ENCODE measurements at places on chromosomes 5 and 9. TPM values are rescaled to one million over a fixed set of nuclear protein-coding genes. Genes with fewer than 3 reads are reported as not detected.

DNA sequence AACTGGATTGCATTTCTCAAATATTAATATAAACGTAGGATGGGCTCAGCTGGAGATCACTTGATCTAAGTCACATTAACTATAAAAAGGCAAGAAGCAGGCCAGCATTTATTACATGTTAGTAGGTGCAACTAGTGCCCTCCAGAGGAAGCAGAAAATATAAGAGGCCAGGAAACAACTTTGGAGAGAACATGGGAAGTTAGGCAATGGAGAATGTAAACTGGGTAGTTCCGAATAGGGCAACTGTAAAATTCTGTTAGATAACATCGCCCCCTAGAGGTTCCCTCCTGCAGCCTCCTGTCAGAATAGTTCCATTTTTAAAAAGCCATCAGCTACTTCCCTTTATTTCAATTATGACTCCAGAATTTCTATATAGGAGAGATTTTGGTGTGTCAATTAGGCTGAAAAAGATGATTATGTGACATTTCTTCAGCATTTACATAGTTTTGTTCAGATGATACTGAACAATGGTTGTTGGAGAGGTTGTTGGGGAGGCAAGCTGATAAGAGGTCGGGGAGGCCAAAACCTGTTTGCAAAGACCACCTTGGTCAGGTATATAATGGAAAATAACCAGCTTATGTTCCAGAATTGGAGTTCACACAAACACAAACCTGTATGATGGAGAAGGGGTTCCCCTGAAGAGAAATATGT, 22.4 kb downstream of the CCL28 start:
- H3K36me3 ChIP-seq, result no peaks in the 10 kb centered on the region
- no peaks in the 10 kb centered on the region for H3K27me3 ChIP-seq
- H3K27ac ChIP-seq, result no peak overlapping the region
- H3K4me1 ChIP-seq, result peaks cover 37% of the 10 kb centered on the region
- peak; percentile 61 for DNase-seq
- no peak overlapping the region for H3K4me3 ChIP-seq

GRCh38 chr5:24235946-24236345, 408.8 kb downstream of the CDH10 start:
- H3K4me3 ChIP-seq, result no peak overlapping the region
- no peaks in the 10 kb centered on the region for H3K27me3 ChIP-seq
- H3K36me3 ChIP-seq, result no peaks in the 10 kb centered on the region
- DNase-seq, result no peak
- H3K27ac ChIP-seq, result no peak overlapping the region

- no peak overlapping the region for H3K27ac ChIP-seq
- no peaks in the 10 kb centered on the region for H3K36me3 ChIP-seq
- H3K4me3 ChIP-seq, result no peak overlapping the region
- DNase-seq, result no peak
These were observed 180.8 kb downstream of the CARTPT start for GRCh38 chr5:71899865-71900342.

DNA sequence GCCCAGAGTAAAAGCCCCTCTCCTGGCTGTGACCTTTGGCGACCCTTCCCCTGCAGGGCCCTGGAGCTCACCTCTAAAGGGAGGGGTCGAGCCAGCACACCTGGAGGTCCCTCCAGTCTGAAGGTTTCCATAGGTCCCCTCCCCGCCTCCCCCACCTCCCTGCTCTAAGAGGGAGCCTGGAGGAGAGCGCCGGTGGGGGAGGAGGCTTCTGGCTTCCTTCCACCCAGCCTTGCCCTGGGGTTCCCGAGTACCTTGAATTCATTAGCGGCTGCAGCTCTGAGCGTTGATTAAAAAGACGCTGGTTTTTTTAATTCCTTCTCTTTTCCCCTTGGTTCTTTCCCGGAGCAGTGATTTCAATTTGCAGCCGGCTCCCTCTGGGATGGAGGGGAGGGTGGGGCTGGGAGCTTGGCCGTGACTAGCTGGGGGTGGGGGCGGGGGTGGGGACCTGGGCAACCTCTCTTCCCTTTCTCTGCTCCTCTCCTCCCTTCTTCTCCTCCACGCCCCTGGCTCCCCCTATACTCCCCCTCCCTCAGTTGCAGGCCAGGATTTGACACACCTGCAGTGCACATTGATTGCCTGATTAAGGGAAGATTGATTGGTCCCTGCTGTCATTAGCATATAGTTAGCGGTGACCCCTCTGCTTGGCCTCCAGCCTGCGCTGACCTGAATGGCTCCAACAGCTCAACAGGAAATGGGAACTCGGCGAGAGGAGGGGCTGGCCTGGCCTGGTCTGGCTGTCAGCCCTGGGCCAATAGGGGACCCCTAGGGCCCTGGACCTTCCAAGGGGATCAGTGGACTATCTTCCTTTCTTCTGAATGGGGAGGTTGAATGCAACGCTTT, 67.5 kb upstream of the RAPGEF1 start:
- H3K27ac ChIP-seq, result no peak overlapping the region
- peaks cover 36% of the 10 kb centered on the region for H3K27me3 ChIP-seq
- no peak for DNase-seq
- H3K36me3 ChIP-seq, result no peaks in the 10 kb centered on the region
- H3K4me1 ChIP-seq, result no peaks in the 10 kb centered on the region
- H3K4me3 ChIP-seq, result no peak overlapping the region

GRCh38 chr5:17434982-17435381, 63.0 kb upstream of the TAF11L2 start:
- no peaks in the 10 kb centered on the region for H3K36me3 ChIP-seq
- DNase-seq, result no peak
- H3K27me3 ChIP-seq, result peaks cover 8% of the 10 kb centered on the region
- H3K4me3 ChIP-seq, result no peak overlapping the region
- no peaks in the 10 kb centered on the region for H3K4me1 ChIP-seq

The SLC46A2 gene
- not detected for total RNA-seq

DNA sequence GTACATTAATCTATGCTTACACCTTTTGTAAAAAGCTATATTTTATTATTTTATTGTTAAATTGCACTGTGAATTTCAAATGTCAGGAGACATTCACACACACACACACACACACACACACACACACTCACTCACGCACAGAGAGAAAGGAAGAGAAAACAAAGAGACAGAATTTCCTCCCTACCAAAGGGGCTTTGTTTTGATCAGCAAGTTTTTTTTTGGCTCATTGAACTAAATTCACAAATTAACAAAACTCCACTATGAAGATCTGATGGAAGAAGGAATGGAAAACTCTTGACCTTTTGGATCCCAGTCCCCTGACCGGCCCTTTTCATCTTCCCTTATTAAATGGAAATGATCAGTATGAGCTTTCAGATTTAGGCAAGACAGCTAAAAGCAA, 161.2 kb downstream of the PDE4D start:
- H3K4me1 ChIP-seq, result no peaks in the 10 kb centered on the region
- no peak overlapping the region for H3K27ac ChIP-seq
- no peak for DNase-seq

DNA sequence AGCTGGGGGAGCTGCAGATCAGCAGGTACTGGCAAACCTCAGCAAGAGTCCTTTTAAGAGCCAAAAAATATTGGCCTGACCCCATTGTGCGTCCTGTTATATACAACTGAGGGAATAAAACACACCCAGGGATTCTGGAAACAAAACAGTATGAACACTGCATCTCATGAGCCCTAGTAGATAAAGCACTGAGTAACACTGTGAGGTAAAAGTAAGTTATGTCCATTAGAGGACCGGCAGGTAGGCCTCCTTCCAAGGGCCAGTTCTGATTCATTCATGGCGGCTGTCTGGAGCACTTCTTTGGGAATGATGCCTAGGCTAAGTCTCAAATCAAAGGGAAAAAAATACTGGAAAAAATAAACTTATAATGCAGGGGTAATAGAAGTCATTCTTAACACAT, 64.9 kb downstream of the PDE4D start:
- H3K4me3 ChIP-seq, result no peak overlapping the region
- H3K27me3 ChIP-seq, result peaks cover 11% of the 10 kb centered on the region

The IRX2 gene
- total RNA-seq, result not detected

The CMYA5 gene
- 0.32 TPM for total RNA-seq

DNA sequence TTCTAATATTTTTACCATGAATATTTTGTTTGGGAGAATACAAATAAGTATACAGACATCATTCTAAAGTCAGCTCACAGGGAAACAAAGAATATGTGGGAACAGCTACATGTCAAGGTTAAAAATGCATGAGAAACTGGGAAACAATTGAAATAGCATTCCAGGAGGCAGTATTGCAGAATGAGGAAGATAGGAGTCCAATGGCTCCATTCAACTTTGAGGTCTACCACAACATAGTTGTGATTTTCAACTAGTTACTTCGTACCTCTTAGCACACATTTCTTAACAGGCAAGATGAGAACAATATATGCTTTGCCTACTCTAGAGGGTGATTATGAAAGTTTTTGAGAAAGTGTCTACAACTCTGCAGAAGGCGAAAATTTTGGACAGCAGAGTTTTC, 35.2 kb upstream of the CAST start:
- no peaks in the 10 kb centered on the region for H3K36me3 ChIP-seq
- no peaks in the 10 kb centered on the region for H3K4me1 ChIP-seq
- H3K27ac ChIP-seq, result no peak overlapping the region
- DNase-seq, result no peak
- no peaks in the 10 kb centered on the region for H3K27me3 ChIP-seq

DNA sequence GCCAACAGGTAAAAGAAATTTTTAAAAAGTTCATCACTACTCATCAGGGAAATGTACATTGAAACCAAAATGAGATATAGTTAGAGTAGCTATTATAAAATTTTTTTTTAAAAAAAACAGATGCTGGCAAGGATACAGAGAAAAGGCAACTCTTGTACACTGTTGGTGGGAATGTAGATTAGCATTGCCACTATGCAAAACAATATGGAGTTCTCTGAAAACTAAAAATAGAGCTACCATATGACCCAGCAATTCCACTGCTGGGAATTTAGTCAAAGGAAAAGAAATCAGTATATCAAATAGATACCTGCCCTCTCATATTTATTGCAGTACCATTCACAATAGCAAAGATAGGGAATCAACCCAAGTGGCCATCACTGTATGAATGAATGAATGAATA, 44.2 kb upstream of the NIPAL4 start:
- DNase-seq, result no peak
- peaks cover 23% of the 10 kb centered on the region for H3K27me3 ChIP-seq
- H3K4me3 ChIP-seq, result no peak overlapping the region
- H3K4me1 ChIP-seq, result no peaks in the 10 kb centered on the region
- peaks cover 5% of the 10 kb centered on the region for H3K36me3 ChIP-seq
- no peak overlapping the region for H3K27ac ChIP-seq

GRCh38 chr5:21918451-21918850, 934.7 kb downstream of the CDH12 start:
- H3K4me1 ChIP-seq, result no peaks in the 10 kb centered on the region
- H3K27me3 ChIP-seq, result no peaks in the 10 kb centered on the region
- H3K27ac ChIP-seq, result no peak overlapping the region
- DNase-seq, result no peak
- no peak overlapping the region for H3K4me3 ChIP-seq

GRCh38 chr5:111532886-111533582, 20.7 kb upstream of the STARD4 start:
- H3K4me3 ChIP-seq, result no peak overlapping the region
- peaks cover 20% of the 10 kb centered on the region for H3K4me1 ChIP-seq
- H3K27me3 ChIP-seq, result peaks cover under 1% of the 10 kb centered on the region
- DNase-seq, result no peak
- H3K36me3 ChIP-seq, result peaks cover 2% of the 10 kb centered on the region

DNA sequence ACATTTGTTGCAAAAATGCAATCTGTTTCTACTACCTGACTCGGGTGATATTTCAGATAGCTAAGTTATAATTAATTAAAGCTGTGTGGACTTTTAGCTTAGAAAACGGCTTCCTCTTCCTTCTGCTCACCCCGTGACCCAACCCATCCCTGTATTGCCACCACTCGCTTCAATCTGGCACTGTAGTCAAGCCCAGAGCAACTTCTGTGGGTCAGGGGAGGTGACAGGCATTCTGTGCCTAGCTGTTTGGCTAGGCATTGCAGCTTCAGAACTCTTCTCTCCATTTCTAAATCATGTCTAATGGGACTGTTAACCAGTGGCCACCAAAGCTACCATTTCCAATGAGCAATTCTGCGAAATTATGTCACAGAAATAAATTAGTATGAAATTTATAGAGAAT, 179.7 kb upstream of the TLX3 start:
- H3K27me3 ChIP-seq, result no peaks in the 10 kb centered on the region
- no peak for DNase-seq
- H3K4me1 ChIP-seq, result no peaks in the 10 kb centered on the region
- H3K36me3 ChIP-seq, result peaks cover 2% of the 10 kb centered on the region

DNA sequence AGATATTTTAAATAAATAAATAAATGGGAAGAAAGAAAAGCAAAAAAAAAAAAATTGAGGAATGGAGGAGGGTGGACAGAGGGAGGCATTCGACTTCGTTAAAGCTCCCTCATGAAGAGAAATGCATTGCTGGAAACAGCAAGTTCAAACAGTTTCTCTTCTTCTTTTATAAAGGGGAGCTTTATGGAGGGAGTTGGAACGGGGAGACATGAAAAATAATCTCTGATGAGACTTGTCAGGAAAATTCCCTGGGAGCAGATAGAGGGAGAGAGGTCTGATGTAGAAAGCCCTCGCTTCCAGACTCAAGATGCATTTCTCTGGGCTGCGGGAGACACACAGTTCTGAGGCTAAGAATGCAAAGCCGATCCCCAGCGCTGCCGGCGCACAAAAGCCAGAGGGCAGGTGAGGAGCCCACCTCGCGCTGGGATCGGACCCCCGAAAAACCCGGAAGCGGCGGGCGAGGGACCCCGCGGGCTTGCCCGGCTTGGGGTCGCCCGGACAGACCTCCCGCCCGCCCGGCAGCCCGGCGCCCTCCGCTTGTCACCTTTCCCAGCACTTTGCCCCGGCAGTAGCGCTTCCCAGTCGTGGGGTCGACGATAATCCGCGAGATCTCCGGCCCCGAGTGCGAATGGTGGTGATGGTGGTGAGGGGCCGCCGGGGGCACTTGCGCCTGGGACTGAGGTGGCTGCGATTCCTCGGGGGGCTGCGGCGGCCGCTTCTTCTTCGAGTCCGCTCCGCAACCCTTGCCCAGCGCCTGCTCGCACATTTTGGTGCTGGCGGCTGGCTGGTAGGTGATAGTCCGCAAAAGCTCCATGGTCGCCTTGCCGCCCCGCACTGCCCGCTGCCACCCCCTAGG, 512 bp downstream of the PLK2 start:
- DNase-seq, result no peak
- peaks cover 2% of the 10 kb centered on the region for H3K36me3 ChIP-seq
- H3K27me3 ChIP-seq, result peaks cover 15% of the 10 kb centered on the region
- H3K4me1 ChIP-seq, result peaks cover 22% of the 10 kb centered on the region
- H3K4me3 ChIP-seq, result peak overlapping the region; percentile 79

DNA sequence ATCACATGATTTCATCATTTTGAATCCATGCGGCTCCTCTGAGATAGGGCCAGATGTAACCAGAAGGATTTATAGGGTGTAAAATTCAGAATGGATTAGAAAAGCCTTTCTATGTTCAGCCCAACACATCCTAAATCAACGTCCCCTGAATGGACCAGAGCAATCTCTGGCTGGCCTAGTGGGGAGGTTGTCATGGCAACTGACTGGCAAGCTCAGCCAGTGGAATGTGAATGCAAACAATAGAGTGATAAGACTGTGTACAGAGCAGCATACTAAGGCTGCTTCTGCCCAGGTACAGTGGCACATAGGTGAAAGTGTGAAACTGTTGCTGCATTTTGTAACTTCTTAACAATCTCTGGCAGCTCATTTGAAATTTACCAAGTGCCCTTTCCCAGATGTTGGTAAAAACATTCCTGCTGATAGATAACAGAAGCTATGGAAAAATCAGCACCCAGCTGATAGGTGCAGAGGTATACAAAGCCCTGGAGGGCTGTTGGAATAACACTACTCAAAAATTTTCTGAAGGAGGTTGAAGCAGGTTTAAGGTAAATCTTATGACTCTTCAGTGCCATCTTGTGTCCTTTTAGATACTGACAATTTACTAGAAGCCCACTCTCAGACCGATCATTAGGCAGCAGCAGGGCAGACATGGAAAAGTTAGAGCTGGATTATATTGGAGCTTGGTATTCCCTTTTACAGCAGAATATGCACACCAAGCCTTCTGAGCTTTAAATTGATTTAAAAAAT, 267.2 kb downstream of the RAB3C start:
- H3K36me3 ChIP-seq, result no peaks in the 10 kb centered on the region
- peaks cover 16% of the 10 kb centered on the region for H3K27me3 ChIP-seq
- DNase-seq, result no peak
- H3K4me1 ChIP-seq, result no peaks in the 10 kb centered on the region
- H3K27ac ChIP-seq, result no peak overlapping the region
- H3K4me3 ChIP-seq, result no peak overlapping the region
